ENCODE measurements at places on chromosomes 4 and X.

DNA sequence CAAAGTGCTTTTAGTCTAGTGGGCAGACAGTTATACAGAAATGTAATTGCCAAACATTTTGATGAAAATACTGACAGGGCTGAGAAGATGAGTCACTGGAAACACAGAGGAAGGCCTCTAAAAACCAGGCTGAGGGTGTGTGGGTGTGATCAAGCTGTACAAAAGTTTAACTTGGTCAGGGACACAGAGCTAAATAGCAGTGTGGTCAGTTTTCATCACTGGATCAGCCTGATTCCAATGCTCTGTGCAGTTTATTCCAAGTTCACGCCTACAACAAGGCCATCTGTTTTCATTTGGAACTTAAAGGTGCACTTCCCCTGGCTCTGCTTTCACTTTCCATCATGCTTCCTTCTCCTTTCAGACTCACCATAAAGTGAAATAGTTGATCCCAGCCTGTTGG, 10.6 kb downstream of the CENPVL3 start:
- no peak for DNase-seq

GRCh38 chr4:57013543-57014120, 34.9 kb downstream of the POLR2B start:
- DNase-seq = no peak

- no peak for DNase-seq
Measured at GRCh38 chr4:186541801-186542200, 13.6 kb downstream of the MTNR1A start.

- peak; percentile 78 for DNase-seq
Measured at GRCh38 chrX:102899940-102900916, 36.8 kb upstream of the RAB40AL start.

GRCh38 chr4:121370729-121371325, 10.0 kb downstream of the QRFPR start:
- peak; percentile 62 for DNase-seq
